ENCODE measurements at places on chromosomes 5 and 9.

DNA sequence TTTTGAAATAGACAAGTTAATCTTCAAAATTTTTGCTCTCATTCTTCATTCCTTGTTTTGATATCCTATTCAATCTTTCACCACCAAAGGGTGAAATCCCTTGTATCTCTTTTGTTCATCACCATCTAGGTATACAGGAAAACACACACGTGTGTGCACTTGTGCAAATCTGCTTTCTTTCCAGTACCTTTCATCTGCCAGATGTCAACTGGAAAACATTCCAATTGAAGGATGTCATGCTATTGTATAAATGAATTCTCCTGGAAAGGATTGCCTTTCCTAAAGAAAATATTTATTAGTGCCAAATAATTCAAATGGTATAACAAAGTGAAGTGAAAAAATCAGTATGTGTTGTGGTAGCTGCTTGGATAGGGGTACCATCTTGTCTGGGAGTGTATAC lies 123.7 kb downstream of the RANBP17 start:
- DNase-seq: no peak

DNA sequence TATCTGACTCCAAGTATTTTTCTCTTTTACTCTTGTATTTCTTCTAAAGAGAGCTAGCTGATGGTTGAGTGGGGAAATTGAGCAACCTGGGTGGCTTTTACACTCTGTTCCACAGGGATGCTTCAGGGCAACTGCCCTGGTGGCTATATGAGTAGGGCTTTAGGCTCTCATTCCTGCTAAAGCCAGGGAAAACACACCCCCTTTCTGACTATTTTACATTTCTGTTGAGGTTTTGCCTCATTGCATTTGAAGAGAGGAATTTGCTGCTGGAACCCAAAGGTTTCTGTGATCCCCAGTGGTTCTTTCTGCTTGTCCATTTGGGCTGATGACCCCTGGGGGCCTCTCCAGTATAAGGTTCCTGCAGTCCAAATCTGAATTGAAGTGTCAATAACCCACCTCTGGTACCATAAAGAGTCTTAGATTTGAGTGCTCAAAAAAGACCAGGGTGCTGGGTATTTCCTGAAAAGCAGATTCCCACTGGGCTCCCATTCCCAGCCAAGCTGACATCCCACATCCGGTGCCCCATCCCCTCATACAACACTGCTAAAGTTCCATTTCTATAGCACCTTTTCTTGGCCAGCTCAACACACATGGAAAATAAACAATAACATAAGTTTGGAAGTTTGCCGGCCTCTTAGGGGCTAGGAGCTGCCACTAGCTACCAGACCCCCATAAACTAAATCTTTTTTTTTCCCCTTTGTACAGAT lies 59.5 kb downstream of the PAPPA start:
- no peak for DNase-seq

GRCh38 chr5:88806338-88806737 lies 76.6 kb downstream of the MEF2C start:
- DNase-seq: no peak

- DNase-seq: peak; percentile 15
Measured at GRCh38 chr5:94793113-94793815, 174.8 kb downstream of the SLF1 start.

GRCh38 chr9:93475856-93476255 lies 22.5 kb upstream of the FAM120AOS start:
- DNase-seq: no peak

DNA sequence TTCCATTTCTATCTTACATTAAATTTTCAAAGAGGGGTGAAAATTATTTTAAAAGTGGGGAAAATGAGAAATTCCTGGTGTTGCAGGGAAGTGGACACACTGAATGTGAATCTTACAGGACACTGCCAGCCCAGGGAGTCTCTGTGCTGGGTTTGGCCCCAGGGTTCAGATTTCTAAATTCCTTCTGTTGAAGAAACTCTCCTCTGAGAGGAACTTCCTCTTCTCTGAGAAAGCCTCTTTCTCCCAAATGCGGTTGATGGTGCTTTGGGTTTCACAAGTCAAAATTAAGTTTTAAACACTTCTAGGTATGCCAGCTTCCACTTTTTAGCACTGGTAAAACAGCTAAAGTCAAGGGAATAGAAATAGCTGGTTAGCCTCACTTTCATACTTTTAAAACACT lies 317.9 kb upstream of the ITGA1 start:
- DNase-seq: no peak

GRCh38 chr5:156482818-156483217 lies 155.9 kb downstream of the SGCD start:
- DNase-seq: no peak

- DNase-seq: no peak
Measured at GRCh38 chr9:93139365-93140182, 5.5 kb upstream of the NINJ1 start.

DNA sequence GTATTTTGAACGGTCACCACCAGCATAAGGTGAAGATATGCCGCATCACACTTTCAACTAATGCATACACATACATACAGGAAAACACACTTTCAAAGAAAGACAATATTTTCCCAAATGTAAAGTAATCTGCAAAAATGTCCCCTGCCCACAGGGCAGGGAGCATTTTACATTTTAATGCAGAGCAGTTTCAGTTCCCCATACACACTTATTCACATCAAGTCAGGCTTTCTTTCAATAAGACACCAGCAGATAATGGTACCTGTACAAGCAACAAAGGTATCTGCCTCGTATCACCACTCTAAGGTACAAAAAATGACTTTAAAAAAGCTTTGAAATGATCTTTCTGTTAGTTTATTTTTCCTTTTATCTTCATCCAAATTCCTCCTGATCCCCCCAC lies 247.1 kb upstream of the CCNG1 start:
- DNase-seq: no peak

DNA sequence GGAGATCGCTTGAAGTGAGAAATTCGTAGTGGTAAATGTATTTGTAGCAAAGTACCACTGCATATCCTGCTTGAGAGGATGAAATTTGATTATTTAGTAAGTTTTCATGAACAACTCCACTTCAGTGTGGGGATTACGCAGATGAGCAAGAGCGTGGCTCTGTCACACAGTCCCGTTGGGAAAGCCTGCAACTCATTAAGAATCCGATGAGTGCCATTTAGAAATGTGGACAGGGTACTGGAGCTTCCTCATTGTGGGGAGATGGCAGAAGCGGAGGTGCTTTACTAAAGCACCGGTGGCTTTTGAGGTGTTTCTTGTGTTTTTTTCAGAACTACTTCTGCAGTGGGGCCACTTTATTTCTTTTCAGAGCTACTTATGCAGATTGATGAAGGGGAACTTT lies 1.4 kb downstream of the TJP2 start:
- DNase-seq: no peak

DNA sequence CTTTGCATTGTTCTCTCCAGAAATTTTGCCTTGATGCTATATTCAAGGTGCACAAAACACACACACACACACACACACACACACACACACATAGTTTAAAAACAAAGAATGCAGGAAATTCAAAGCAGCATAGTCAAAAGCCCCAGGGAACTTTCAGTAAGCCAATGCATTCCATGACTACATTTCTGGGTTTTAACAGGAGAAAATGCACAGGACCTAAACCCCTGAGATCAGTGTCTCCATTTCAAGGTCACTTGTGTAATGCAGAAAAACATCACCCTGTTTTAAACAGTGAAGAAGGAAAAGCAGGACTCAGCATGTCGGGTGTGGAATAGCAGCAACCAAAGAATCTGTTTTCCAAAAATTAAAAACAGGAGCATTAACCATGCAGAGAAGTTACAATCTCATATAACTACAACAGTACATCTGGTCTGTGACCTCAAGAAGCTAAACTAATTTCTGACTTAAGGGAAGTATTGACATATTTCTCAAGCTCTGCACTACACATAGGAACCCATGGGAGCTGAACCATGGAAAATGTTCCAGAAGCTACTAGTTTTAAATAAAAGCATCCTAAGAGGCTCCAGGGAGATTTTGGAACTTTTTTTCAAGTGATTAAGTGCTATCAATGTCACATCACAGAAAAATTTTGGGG lies 296.7 kb downstream of the HINT1 start:
- DNase-seq: no peak

- peak; percentile 9 for DNase-seq
Measured at GRCh38 chr5:123157791-123158581, 68.9 kb downstream of the PRDM6 start.

- peak; percentile 66 for DNase-seq
Measured at GRCh38 chr5:159781626-159782157, 134.6 kb upstream of the ADRA1B start.

DNA sequence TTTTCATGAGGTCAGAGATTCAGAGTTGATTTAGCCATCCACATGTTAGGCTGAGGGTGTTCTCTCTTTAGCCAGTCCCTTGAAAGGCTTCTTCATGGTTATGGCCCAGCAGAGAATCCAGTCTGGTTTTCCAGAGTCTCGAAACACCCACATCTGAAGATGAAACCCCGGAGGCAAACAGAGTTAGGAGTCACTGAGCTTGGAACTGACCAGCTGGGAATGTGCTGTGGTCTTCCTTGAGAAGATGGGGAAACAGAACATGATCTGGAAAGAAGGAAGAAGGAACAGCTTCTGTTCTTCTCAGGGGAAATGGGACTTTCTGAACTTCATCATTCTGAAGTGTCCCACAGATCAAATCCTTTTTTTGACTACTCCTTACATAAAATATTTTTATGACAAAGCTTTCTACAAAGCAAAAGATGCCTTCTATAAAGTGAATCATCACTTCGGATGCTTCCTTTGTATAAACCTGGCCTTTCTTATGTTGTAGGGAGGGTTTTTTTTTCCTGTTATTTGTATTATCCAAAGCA lies 45.4 kb downstream of the ZNF618 start:
- peak; percentile 4 for DNase-seq

- DNase-seq: no peak
Measured at GRCh38 chr5:143334903-143335302, 68.6 kb downstream of the NR3C1 start.

DNA sequence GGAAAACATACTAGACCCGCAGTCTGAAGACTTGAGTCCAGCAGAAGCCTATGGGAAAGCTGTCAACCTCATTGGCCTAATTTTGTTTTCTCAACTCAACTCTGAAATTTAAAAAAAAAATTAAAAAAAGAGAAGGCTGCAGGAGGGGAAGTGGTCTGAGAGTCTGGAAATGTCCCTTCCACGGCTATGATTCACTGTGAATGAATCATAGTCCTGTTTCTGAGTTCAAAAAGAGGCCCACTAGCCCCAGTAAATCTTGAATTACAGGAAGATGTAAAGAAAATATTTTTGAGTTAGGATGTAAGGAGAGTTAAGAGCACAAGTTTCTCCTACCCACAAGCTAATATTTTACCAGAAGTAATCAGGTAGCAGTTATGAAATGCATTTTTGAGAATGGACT lies 565.5 kb upstream of the DMAC1 start:
- peak; percentile 1 for DNase-seq

GRCh38 chr5:98816582-98817222 lies 43.2 kb downstream of the RGMB start:
- DNase-seq: no peak

DNA sequence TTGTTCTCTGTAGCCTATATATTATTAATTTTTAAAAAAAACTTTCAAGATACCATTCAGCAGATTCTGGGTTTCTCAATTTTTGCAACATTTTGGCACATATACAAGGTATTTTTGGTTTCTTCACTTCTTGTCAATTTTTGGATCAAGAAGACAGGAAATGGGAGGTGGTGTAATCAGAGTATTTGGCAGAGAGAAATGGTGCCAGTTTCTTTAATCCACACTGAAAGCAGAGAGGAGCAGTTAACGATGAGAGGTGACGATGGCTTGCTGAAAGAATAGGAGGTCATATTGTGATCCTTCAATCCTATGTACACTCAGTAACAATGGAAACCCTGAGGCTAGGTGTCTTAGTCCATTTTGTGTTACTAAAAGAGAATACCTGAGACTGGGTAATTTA lies 16.4 kb downstream of the NNT start:
- DNase-seq: no peak

DNA sequence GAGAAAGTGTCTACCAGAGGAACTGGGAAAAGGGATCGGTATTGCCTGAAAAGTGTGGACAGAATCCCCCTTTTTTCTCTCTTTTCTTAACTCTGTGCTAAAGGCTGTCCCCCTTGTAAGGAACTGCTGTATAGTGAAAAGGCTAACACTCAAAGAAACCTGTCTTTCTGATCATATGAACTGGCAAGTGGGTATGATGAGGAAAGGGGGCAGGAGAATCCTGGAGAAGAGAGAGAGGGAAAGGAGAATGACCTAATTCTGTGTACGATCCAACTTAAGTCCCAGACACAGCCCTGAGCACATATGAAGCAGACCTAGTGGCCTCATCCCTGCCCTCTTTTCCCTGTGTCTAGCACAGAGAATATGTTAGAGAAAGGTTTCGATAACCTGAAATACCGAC lies 967 bp downstream of the ANKRD31 start:
- DNase-seq: no peak

DNA sequence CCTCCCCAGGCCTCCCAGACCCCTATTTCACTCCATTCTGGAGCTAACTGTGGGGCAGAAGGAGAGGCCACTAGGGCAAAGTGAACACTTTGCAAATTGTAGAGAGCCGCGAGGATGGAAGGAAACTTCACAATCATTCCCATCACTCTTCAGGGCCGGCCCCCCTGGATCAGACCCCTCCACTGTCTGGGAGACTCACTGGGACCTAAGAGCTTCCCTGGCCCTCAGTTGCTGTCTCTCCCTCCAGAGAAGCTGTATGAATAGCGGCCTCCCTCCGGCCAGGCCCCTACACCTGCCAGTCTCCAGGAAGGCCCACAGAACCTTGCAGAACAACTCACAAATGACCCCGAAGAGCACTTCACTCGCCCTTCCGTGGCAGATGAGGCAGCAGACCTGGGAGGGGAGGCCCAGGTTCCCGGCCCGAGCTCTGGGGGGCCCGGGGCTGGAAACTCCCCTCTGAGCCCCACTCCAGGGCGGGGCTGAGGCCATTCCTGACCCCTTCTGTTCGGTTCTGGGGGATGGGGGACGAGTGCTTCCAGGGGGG lies 141.9 kb upstream of the IER5L start:
- DNase-seq: no peak

GRCh38 chr9:10387282-10387681 lies 225.5 kb downstream of the PTPRD start:
- DNase-seq: no peak

GRCh38 chr5:93580063-93580926 lies 724 bp downstream of the NR2F1-AS1 start:
- DNase-seq: peak; percentile 40

DNA sequence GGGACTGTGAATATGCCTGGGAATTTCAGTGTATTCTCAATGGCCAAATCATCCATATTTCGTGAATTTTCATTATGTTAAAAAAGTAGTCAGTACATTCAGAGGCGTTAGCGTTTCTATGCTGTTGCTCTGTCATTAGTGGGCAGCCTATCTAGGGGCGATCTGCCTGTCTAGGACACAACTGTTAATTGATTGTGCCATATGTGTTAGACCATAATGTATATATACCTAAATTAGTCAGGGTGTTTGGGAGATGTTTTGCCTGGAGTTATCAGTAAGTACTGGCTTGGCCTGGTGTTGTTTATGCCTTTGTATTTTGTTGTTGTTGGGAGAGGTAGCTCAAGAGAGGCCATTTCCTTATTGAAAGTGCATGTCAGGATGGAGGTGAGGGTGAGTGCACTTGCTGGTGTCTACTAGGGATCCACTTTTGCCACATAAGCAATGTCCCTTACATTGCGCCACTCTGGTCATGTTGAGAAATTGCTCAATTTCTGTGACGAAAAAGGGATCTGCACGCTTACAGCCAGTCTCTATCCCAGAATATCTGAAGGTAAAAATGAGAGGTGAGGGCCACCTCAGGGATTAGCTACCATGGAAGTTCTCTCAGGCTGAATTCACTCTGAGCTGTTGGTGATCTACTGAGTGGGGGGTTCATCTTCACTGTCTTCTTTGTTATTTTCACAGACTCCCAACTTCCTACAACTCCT lies 123.3 kb downstream of the ST8SIA4 start:
- no peak for DNase-seq

- no peak for DNase-seq
Measured at GRCh38 chr9:128702949-128703615, 779 bp downstream of the PKN3 start.

- DNase-seq: no peak
Measured at GRCh38 chr9:128706671-128707381, 4.5 kb downstream of the PKN3 start.
